ENCODE measurements at places on chromosomes 2 and 18.
A peak's percentile ranks its signal among the peaks of the same experiment; 100 is the strongest.

- no peak for DNase-seq
These were observed 5.4 kb downstream of the MARS2 start for GRCh38 chr2:197710424-197711042.

DNA sequence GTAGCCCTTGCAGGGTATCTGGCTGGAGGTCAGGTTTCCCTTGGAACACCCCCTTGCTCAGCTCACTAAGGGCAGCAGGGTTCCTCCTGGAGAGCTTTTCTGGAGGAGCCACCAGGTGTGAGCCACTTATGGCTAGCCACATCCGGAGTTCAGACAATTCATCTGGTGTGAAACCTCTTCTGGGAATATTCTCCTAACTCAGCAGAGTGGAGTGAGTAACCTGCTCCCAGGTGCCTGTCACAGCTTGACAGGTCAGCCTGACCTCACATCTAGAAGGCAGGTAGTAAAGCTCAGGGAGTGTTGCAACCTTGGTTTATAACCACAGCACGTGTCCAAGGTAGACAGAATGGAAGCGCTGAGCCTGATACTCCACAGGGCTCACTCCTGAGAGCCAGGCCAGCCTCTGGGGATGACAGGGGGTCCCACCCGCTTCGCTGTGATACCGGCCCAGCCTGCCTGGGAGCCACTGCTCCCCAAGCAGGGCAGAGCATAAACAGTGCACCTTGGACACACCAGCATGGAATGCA is 62.6 kb upstream of the TGFA start:
- DNase-seq: peak; percentile 89

DNA sequence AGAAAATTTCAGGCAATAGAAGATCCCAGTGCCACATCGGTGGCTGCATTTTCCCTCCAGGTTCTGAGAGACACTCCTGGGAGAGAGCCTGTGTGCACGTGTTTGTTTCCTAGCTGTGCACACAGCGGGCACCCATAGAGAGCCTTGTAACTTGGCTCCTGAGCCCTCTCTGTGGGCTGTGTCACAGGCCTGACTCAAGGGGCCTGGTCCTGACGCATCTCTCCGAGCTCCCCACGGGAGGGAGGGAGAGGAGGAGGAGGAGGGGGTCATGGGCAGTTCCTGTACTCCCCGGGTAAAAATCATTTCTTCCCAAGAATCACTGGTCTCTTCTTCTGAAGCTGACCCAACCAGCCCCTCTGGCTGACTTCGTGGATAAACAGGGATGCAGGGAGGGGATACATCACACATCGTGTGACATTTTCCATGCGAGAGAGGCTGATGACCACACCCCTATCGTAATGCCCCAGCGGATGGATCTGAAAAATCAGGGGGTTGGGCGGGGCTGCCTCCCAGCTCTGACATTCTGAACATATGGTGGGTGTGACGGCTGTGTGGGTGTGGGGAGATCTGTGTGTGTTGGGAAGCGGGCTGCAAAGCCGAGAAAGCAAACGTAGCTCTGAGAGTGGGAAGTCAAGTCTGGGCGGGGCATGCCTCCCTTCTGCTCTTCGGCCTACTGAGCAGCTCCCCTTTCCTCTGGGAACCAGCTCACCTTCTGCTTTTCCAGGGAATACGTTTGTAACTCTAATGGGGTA is 308.3 kb upstream of the HS6ST1 start:
- DNase-seq: no peak

DNA sequence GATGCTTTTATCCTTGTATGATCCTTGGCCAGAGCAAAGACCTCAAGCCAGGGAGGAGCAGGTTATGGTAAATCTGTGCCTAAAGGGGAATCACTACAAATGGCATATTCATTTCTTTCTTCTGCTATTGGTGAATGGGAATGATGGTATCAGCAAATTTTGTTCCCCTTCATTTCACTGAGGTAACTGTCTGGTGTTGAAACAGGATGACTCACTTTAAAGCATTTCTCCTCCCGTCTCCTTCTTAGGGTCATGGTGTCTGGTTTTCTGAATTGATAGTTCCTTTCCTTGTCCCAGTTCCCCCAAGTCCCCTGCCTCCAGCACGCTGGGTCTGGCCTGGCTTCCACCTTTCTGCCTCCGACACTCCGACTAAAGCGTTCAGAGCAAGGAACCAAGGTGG is 109.2 kb downstream of the MREG start:
- peak; percentile 90 for DNase-seq

- no peak for DNase-seq
These were observed 82.2 kb downstream of the ICOS start for GRCh38 chr2:204018717-204019116.

GRCh38 chr2:174777347-174778084 is 13.2 kb upstream of the CHRNA1 start:
- DNase-seq: no peak

DNA sequence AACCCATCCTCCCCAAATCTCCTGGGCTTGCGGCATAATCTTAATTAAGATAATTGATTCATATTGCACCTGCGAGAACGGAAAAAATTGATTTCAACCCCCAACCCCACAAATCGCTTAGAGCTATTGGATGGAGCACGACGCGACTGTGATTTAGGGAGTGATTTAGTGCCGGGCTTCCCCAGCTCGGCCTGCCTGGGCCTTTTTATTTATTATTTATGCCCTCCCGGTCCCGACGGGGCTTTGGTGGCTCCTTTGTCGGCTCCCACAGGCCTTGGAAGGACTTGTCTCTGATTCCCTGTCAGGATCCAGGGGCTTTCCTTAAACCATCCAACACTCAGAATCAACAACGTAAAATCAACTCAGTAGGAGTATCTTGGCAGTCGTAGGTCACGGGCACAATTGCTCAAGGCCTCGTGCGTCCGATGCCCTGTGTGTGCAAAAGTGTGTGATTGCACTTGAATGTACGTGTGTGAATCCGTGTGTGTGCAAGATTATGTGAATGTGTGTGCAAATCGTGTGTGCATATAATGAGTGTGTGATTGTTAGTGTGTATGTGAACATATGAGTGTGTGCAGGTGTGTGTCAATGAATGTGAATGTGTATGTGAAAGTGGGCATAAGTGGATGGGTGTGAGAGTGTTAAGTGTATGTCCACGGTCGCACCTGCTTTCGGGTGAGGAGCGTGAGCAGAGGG is 4.3 kb upstream of the NEUROD1 start:
- no peak for DNase-seq

GRCh38 chr2:204335451-204336058 is 209.7 kb upstream of the PARD3B start:
- no peak for DNase-seq

GRCh38 chr18:63166142-63166541 is 153.4 kb downstream of the BCL2 start:
- DNase-seq: no peak

- peak; percentile 22 for DNase-seq
These were observed 254.3 kb downstream of the RBM43 start for GRCh38 chr2:151007365-151007764.

DNA sequence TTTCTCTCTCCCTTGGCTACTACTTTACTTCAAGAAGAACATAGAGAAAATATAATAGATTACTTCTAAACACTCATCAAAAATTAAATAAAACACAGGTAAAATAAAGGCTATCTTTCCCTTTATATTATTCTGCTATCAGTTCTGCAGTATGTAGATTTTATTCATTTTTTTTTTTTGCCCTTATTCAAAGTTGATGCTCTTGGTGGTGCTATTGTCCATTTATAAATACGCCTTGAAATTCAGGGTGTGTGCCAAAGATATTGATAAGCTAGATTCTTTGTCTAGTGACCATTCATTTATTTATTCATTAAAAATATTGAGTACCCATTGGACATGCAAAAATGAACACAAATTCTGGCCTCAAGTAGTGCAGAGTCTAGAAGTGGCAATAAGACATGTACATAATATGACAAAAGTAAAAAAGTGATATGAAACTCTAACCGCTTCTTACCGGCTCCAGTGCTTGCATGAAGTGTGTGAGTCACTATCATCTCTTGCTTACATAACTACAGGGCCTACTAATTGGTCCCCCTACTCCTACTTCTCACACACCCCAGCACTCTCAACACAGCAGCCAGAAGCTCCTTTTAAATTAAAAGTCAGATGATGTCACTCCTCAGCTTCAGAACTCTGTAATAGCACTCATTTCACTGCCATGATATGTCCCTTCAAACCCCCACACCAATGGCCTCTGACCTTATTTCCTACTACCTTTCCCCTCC is 208.3 kb upstream of the FANCL start:
- DNase-seq: peak; percentile 4

- peak; percentile 72 for DNase-seq
These were observed 167.8 kb downstream of the PMAIP1 start for GRCh38 chr18:60067426-60068210.

DNA sequence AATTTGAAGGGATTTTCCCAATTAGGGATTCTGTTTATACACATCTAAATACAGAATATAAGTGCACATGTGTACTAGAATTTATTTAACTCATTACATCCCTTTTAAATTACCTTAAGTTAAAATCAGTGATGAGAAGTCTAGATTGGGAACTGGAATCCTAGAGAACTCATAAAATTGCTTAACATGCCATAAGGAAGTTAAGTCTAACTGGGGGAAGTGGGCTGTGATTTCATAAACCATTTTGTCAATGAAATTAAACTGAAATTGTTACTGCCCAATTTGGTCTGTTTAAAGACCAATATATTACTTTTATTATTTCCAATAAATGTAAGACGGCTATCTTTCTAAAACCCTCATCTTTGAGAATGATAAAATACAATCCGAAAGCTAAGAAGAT is 72.3 kb upstream of the CD226 start:
- no peak for DNase-seq
